ENCODE measurements at places on chromosomes 3 and 15.
A peak's percentile ranks its signal among the peaks of the same experiment; 100 is the strongest.

- DNase-seq: no peak
These were observed 315.9 kb upstream of the TBL1XR1 start for GRCh38 chr3:177512945-177513814.

GRCh38 chr15:40290918-40291574, 8.2 kb upstream of the ANKRD63 start:
- DNase-seq: no peak

DNA sequence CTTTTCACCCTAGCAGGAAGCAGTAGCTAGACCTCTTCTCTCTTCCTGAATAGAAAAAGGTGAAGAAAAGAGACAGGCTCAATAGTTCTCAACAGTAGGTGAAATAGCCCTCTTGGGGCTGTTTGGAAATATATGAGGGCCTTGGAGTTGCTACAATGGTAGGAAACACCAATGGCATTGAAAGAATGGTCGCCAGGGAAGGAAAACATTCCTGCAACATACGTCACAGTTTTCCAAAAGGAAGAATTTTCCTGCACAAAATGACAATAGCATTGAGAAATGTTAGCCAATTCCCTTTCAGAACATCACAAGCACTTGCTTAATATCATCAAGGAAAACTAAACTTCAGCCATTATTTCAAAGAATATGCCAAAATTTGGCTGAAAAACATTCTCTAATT, 484.5 kb downstream of the IGSF11 start:
- DNase-seq: no peak

DNA sequence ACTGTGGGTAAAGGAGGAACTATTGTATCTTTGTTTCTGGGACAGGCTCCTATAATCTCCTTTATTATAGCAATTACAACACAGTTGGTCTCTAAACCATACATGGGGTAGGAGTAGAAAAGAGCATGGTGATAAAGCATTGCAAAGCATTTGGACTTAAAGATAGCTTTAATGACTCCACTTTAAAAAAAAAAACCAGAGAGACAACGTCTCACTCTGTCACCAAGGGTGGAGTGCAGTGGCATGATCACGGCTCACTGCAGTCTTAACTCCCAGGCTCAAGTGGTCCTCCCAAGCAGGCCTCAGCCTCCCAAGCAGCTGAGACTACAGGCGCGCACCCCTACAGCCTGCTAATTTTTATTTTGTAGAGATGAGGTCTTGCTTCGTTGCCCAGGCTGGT, 68.2 kb downstream of the DENND4A start:
- DNase-seq: no peak

GRCh38 chr3:60178931-60179653, 1072.2 kb downstream of the FHIT start:
- DNase-seq: no peak

- no peak for DNase-seq
These were observed 2.4 kb upstream of the REC114 start for GRCh38 chr15:73440571-73440970.

DNA sequence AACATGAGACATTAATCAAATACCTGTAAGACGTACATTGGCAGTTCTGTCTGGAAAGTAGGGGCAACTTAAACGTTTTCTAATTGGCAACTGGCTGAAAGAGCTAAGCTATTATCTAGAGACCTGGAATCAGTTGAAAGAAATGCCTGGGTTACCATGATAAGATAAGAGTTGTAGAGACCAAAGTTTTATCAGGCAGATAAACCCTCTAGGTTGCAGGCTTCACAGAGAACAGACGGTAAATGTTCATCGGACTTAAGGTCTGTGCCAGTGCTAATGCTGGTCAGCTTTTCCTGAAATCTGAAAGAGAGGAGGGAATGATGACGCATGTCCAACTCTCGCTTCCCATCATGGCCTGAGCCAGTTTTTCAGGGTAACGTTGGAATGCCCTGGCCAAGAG, 196.2 kb downstream of the ROBO2 start:
- DNase-seq: no peak

DNA sequence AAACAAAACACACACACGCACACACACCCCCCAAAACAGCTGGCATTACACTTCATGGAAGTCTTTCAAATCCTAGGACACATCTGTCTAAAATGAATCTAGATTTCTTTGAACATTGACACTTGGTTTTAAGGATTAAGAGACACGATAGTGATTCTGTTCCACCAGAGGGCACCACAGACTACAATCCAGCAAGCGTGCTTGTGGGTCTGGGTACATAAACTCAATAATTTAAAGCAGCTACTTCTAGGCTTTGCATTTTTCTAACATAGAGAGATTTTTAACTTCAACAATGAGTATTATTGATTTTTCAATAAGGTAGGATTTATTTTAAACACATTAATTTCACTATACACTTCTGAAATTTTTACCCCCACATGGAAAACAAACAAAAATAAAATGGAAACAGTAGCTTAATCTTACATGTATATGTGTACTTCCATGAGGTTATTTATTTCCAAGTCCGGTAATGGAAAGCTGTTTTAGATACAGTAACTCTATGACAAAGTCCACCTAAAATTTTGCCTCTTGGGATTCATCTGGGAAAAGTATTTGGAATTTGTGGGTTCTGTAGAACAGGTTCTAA, 564.0 kb upstream of the TGFBR2 start:
- DNase-seq: peak; percentile 33

GRCh38 chr3:26118165-26118564, 328.3 kb downstream of the OXSM start:
- DNase-seq: no peak

- DNase-seq: no peak
These were observed 255.7 kb downstream of the CNTN6 start for GRCh38 chr3:1348547-1348946.

DNA sequence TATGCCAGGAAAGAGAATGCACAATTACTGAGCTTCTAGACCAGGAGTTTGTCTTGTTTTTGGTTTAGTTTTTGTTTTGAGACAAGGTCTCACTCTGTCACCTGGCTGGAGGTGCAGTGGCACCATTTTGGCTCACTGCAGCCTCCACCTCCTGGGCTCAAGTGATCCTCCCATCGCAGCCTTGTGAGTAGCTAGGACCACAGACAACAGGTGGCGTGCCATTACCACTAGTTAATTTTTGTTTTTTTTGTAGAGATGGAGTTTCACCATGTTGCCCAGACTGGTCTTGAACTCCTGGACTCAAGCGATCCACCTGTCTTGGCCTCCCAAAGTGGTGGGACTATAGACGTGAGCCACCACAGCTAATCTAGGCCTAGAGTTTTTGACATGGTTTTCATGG, 104.4 kb upstream of the CCDC54 start:
- DNase-seq: no peak

DNA sequence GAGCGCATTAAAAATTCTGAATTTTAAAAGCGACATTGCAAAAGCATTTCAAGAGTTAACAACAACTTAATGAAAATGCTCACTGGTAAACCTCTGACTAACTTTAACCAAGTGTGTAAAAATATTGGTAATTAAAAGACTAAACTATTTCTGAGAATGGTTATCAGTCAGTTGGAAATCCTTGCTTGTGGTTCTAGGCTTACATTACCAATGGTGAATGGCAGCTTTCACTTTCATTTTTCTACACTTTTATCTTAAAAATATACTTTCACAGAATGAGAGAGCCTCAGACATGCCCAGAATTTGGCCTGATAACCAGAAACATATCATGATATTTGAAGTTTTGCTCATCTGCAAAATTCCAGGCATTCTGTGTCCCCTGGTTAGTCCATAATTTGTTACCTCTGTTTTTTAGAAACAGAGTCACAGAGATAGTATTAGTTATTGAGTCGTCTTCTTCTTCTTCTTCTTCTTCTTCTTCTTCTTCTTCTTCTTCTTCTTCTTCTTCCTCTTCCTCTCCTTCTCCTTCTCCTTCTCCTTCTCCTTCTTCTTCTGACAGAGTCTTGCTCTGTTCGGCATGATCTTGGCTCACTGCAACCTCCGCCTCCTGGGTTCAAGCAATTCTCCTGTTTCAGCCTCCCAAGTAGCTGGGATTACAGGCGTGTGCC, 5.5 kb upstream of the RNF111 start:
- DNase-seq: peak; percentile 30

DNA sequence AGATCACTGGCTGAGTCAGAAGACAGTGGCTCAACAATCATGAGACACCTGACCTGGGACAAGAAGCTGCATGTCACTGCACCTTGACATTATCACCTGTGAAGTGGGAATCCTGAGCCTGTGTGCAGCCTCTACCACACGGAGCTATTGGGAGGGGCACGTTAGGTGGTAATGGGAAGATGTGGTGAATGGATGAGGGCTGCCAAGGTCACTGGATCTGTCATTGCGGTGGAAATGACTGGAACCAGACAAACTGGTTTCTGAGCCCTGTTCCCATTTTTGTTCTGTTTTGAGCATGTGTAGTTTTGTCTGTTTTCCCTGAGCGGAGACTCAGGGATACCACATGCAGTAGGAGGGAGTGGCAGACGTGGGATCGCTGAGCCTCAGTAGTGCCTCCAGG, 235.5 kb downstream of the OPA1 start:
- no peak for DNase-seq

DNA sequence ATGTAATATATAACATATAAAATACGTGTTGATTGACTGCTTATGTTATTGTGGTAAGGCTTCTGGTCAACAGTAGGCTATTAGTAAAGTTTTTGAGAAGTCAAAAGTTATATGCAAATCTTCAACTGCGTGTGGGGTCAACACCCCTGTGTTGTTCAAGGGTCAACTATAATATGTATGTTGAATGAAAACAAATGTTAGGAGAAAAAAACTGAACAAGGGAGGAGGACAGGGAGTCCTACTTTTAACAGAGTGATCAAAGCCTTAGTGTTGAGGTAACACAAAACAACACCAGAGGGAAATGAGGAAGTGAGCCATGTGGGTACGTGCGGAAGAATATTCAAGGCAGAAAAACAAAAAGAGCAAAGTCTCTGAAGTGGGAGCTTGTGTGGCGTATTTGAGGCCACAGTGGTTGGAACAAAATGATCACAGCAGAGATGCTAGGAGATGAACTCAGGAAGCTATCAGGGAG, 62.5 kb downstream of the SFMBT1 start:
- peak; percentile 85 for DNase-seq

GRCh38 chr3:110296885-110297284, 774.7 kb upstream of the NECTIN3 start:
- no peak for DNase-seq

DNA sequence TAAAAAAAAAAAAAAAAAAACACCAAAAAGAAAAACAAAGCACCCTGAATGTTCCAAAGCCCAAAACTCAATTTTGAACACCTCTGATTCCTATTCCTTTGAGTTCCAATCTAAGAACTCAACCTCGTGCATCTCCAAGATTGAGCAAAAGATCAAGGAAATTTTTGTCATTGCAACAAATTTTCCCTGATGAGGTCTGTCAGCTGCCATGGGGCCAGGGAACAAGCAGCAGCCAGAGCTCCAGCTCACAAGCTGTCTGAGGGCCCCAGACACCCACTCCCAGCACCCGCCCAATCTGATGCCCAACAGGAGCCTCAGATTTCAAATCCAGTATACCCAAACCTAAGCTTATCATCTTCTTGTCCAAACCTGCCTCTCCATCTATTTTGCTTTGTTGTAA, 87.6 kb upstream of the ACP3 start:
- DNase-seq: no peak

- no peak for DNase-seq
These were observed 292.2 kb downstream of the NR2F2 start for GRCh38 chr15:96622714-96623113.

DNA sequence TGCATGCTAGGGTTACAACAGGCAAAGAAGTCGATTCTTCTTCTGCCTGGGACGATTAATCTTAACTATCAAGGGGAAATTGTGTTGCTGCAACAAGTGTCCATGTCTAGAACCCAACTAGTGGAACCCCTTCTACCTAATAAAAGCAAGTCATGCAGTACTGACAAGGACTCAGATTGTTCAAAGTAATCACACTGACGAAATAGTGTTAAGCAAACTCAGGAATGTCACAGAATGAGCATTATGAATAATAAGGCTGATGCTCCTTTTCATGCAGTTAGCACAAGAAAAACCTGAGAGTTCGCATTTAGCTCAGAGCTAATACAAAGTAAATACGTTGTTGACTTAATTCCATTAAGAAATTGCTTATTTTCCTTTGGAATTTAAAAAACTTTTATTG, 47.5 kb upstream of the TRIM42 start:
- no peak for DNase-seq

DNA sequence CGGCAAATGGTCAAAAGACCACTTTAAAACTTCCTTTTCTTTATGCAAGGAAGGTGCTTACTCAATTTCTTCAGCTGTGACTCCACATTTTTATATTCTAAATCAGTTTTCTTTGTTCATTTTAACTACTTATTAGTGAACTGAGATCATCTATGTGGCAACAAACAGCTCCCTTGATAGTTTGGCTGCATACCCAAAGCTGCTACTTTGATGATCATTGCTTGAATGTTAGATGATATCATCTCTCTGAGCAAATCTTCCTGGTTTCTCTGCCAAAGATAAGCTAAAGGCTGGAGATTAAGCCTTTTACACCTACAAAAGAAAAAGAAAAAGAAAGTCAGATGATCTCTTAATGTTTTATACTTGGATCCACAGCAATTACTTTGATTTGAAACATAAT, 95.5 kb downstream of the DPH6 start:
- DNase-seq: no peak

- no peak for DNase-seq
These were observed 15.4 kb upstream of the BFSP2 start for GRCh38 chr3:133384331-133385027.

GRCh38 chr15:41018534-41018933, 65.3 kb downstream of the CHAC1 start:
- no peak for DNase-seq

- no peak for DNase-seq
These were observed 290.5 kb downstream of the PLCL2 start for GRCh38 chr3:17175187-17175807.

DNA sequence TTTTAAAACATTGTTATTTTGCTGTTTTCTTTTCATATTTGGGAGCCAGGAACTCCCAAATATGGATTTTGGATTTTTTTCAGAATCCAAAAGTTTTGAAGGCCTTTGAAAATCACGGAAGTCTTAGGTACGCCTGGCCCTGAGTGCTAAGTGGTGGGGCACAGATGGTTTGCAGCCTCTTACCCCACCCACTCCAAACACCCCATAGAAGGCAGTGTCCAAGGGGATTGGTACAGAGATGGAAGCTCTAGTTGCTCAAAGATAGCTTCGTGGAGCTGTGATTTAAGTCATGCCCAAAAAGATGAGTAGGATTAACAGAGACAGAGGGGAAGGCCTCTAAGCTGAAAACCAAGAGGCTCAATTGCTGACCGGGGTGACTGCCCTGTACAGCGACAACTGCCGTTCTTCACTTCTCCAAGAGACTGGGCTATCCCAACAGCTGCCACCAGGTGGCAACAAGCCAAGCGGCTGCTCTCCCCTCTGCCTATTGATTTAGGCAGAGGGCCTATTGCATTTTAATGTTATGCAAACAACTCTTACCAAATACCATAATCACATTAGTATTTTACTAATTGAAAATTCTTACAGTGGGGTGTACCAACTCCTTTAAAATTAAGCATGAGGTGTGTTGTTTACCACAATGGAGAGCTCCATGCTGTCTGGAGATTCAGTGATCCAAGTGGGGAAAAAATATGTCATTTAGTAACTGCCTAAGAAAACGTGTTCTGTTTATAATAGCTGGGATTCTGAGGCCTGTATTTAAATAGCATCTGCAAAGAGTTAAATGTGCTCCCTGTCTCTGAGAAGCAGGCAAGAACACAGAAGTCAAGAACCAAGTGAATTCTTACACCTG, 64.0 kb upstream of the C15orf61 start:
- peak; percentile 62 for DNase-seq

- DNase-seq: peak; percentile 12
These were observed 5.9 kb upstream of the CALML4 start for GRCh38 chr15:68210821-68211655.

Data from central memory CD4-positive, alpha-beta T cell (primary cell).